ENCODE measurements at places on chromosomes 5 and 9. TPM values are rescaled to one million over a fixed set of nuclear protein-coding genes. Genes with fewer than 3 reads are reported as not detected.

DNA sequence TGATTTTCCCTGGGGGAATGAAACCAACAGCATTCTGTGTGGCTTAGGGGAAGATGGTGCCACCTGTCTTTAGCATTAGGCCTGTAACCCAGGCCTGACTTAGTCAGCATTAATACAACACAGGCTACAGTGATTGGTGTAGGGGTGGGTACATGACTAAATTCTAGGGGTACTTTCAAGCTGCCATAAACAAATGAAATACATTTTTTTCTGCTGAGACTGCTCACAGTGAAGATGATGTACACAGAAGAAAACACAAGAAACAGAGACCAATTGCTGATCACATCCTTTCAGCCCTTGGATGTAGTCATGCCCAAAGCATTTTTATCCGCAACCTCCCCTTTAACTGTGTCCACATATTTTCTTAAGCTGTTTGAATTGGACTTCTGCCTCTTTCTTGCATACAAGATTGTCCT lies 527.2 kb downstream of the KCTD16 start:
- no peak for DNase-seq
- H3K4me3 ChIP-seq: no peak overlapping the region
- H3K4me1 ChIP-seq: no peaks in the 10 kb centered on the region
- H3K27ac ChIP-seq: no peak overlapping the region
- no peaks in the 10 kb centered on the region for H3K36me3 ChIP-seq

GRCh38 chr9:70537084-70537483 lies 122.6 kb upstream of the KLF9 start:
- no peak overlapping the region for H3K27ac ChIP-seq
- no peaks in the 10 kb centered on the region for H3K27me3 ChIP-seq
- no peak for DNase-seq
- H3K4me3 ChIP-seq: no peak overlapping the region
- no peaks in the 10 kb centered on the region for H3K36me3 ChIP-seq

- H3K36me3 ChIP-seq: peaks cover 12% of the 10 kb centered on the region
- no peaks in the 10 kb centered on the region for H3K27me3 ChIP-seq
- DNase-seq: no peak
- H3K4me1 ChIP-seq: no peaks in the 10 kb centered on the region
- H3K4me3 ChIP-seq: no peak overlapping the region
Measured at GRCh38 chr5:81638471-81638870, 112.4 kb downstream of the SSBP2 start.

DNA sequence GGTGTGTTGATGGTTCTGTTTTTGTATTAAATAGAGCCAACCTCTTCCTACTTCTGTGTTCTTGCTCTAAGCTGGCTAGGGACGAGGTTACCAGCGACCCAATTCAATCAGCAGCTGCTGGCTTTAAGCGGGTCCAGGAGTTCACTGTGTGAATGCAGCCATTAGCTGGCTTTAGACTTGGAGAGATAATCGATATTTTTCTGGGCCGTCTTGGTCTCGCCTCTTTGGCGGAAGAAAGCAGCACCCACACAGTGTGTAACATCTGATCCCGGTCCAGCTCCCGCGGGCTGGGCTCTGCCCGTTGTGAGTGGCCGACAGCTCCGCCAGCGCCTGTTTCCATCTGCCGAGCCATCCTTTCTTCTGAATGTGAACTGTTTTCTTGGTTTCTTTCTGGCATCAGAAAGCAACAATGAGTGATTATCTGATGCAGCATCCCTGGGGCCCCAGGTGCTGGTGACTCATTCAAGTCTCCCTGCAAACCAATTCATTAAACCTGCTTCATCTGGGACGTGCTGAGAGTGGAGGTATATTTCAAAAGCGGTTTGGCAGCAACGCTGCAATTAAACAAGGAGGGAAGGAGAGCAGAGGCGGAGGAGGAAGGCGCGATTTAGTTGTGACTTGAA lies 90.8 kb upstream of the IRX4 start:
- no peak overlapping the region for H3K27ac ChIP-seq
- no peak overlapping the region for H3K4me3 ChIP-seq
- no peak for DNase-seq
- no peaks in the 10 kb centered on the region for H3K4me1 ChIP-seq
- no peaks in the 10 kb centered on the region for H3K36me3 ChIP-seq

- DNase-seq: no peak
- H3K36me3 ChIP-seq: peaks cover 4% of the 10 kb centered on the region
- no peaks in the 10 kb centered on the region for H3K27me3 ChIP-seq
- H3K27ac ChIP-seq: no peak overlapping the region
Measured at GRCh38 chr9:34310215-34310614, 18.9 kb downstream of the KIF24 start.

DNA sequence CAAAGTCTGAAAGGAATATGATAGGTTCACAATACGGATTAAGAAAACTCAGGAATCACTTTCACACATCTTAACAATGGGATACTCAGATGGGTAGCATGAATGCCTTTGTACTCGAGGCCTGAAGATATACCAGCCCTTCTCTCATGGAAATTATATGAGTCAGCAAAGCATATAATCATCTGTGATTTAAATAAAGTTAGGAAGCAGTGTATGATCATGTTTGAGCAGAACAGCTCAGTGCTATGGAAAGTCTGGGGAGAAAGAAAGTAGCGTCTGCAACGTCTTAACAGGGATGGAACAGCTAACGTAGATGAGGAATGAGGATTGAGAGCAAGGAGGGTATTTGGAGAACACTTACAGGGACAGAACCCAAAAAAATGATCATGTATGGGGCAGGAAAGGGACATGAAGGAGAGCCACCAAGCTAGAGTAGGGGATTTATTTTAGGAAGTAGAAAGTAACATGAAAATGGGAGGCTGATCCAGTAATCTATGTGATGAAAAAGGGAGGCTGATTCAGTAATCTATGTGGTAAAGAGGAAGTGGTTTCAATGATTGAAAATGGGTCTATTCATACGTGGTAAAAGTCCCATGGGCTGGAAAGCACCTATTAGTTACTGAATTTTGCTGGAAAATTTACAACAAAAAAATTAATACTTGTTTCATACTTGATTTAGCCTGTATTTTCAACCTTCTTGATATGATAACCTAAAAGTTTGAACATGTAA lies 85.9 kb downstream of the GNA14 start:
- peaks cover 3% of the 10 kb centered on the region for H3K4me1 ChIP-seq
- no peaks in the 10 kb centered on the region for H3K27me3 ChIP-seq
- DNase-seq: no peak
- H3K36me3 ChIP-seq: no peaks in the 10 kb centered on the region

GRCh38 chr9:129944506-129945116 lies 98.4 kb downstream of the FNBP1 start:
- H3K4me3 ChIP-seq: peak overlapping the region; percentile 23
- H3K27ac ChIP-seq: peak overlapping the region; percentile 82
- H3K4me1 ChIP-seq: peaks cover 60% of the 10 kb centered on the region
- peak; percentile 76 for DNase-seq

The C5orf52 gene
- not detected for total RNA-seq

The ITK gene
- 258 TPM for total RNA-seq
